ENCODE measurements at places on chromosomes 1 and 21. TPM values are rescaled to one million over a fixed set of nuclear protein-coding genes. Genes with fewer than 3 reads are reported as not detected.
A peak's percentile ranks its signal among the peaks of the same experiment; 100 is the strongest.

DNA sequence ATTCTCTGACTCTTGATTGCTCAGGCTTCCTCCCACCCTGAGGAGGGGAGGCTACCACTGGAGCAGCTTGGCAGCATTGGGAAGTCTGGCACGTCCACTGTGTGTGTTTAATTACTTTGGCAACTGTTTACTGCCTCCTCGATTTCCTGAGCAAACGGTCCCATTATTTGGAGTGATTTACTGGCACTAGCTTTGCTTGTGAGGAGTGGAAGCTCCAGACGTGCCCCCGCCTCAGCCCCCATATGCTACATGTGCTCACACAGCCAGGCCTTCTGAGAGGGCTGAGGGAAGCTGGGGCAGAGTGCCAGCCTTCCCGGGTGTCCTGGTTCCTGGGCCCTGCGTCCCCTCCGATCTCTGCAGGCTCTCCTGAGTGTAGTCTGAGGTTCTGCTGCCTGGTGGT is 306.2 kb downstream of the PTPRU start:
- no peak for DNase-seq

DNA sequence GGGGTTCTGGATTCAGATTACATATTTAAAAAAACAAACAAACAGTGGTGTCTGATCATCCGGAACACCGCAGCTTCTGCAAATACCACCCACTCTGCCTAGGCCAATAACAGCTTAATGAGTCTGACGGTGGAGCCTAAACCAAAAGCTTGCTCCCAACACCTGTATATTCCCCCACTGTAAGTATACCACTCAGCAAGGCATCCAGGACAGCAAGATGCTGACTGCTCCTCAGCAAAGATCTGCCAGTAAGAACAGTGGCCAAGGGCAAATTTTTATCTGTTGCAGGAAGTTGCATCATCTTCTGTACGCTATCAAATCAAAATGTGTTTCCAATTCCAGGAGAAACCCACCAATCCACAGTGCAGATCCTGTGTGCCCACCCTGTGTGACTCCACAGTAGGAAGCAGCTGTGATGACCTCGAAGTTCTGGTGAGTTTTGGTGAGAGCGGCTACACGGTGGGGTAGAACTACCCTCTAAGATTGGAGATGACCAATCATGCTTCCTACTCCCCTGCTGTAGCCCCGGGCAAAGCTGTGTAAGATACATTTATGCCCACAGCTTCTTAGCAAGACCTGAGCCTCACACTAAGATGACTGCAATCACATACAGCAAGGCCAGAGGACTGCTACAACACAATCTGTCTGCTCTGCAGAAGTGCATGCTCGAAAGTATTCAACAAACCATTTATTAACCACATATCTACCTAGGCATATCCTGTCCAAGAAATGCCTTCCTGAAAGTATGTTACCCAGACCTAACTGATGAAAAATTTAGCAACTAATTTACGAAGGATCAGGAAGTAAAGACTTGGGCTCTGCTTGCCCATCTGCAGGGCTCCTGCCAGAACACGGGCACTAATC is 30.5 kb downstream of the SIPA1L2 start:
- no peak for DNase-seq

- DNase-seq: no peak
Measured at GRCh38 chr1:211589782-211590721, 11.1 kb upstream of the SLC30A1 start.

- no peak for DNase-seq
Measured at GRCh38 chr1:36597514-36597913, 114.8 kb upstream of the CSF3R start.

- peak; percentile 45 for DNase-seq
Measured at GRCh38 chr1:159009704-159010361, at the start of gene IFI16. Gene IFI16, plus strand, starts transcription at chr1:159009907. Its CDS starts 4,774 bp downstream, at chr1:159014681.

GRCh38 chr1:94205639-94206038 is 31.7 kb downstream of the ARHGAP29 start:
- DNase-seq: no peak

NFIA gene
- total RNA-seq: 6.9 TPM

LRRC3 gene
- total RNA-seq: 0.57 TPM
